ENCODE measurements at places on chromosomes 7 and 10. TPM values are rescaled to one million over a fixed set of nuclear protein-coding genes. Genes with fewer than 3 reads are reported as not detected.

- DNase-seq = peak; percentile 48
Observed at GRCh38 chr7:85471740-85472139, 284.9 kb upstream of the SEMA3D start.

Gene HK1
- total RNA-seq = 28.9 TPM

DNA sequence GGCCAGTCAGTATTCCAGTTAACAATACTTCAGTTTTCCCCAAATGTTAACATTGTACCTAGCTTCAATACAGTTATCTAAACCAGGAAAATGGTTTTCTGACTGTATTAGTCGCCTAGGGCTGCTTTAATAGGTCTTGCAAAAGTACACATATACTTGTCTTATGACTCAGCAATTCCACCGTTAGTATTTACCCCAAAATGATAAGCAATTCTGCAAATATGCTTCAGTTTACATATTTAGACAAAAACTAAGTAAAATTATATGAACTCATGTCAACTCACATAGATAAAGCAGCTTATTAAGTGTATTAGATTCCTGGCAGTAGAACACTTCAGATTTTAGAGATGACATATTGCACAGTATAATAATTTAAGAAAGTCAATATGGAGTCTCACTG lies 363.3 kb downstream of the ARL4A start:
- DNase-seq = no peak

Gene ADGRA1
- total RNA-seq = not detected

- DNase-seq = no peak
Observed at GRCh38 chr10:120506674-120507073, 49.6 kb downstream of the PLPP4 start.

GRCh38 chr10:31822616-31823318 lies 105.9 kb downstream of the ARHGAP12 start:
- no peak for DNase-seq

Measured in Daoy (cell line).